ENCODE measurements at places on chromosomes 11 and 22.

GRCh38 chr11:64726211-64726641 is 3.2 kb upstream of the NRXN2 start:
- DNase-seq: no peak

DNA sequence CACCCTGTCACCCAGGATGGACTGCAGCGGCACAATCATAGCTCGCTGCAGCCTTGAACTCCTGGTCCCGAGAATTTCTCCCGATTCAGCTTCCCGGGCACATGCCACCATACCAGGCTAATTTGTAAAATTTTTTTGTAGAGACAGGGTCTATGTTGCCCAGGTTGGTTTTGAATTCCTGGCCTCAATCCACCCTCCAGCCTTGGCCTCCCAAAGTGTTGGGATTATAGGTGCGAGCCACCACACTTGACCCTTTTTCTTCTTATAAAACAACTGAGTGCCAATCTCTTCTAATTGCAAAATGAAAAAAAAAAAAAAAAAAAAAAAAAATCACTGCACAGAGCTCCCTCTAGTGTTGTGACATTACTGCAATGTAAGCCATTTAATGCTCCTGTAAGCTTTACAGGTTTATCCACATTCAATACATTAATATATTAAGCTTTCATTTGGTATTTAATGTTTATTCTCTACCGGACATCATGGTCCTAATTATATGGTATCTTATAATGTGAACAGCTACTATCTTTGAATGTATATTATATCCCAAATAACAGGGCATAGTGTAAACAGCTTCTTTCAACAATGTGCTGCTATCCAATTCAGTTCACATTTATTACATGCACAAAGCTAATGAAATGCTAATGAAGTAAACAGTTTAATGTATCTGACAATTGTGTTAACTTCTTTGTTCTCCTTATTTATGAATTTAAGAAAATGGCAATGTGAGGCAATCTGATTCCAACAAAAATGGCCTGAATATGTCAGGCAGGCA is 44.6 kb downstream of the COPB1 start:
- no peak for DNase-seq

DNA sequence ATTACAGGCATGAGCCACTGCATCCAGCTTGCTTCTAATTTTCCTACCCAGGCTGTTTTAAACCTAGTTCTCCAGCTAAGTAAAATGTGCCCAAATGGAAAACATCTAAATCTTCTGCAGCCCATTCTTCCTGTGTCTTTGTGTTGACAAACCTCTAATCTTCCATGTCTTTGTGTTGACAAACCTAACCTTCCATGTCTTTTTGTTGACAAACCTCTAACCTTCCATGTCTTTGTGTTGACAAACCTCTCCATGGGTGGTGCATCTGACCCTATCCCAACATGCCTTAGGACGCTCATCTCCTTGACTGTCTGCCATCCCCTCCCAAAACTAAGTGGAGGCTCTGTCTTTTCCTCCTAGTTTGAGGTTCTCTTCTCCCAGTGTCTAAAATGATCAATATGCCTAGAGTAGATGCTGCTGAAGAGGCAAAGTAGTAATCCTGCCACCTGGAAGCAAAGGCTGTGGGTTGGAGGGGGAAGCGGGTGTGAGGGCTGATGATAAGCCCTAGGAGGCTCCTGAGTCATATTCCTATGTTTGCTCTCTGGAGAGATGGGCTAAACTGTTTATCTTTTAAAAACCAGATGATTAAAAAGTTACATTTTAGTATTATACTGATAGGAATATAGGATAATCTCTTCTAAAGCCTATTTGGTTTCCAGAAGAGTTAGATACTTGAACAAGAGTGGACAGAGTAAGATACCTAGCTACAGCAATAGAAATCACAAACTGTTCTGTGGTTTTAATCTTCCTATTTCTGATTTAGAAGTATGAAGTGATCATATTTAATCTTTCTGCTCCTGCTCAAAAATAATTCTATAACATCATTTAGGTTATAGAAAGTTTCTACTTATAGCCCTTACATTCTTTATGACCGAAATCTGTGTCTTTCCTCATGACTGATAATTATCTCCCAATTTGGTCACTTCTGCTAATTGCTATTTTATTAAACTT is 7.9 kb downstream of the FEN1 start:
- DNase-seq: no peak

- no peak for DNase-seq
These were observed 110.2 kb upstream of the SESN3 start for GRCh38 chr11:95341221-95341620.

DNA sequence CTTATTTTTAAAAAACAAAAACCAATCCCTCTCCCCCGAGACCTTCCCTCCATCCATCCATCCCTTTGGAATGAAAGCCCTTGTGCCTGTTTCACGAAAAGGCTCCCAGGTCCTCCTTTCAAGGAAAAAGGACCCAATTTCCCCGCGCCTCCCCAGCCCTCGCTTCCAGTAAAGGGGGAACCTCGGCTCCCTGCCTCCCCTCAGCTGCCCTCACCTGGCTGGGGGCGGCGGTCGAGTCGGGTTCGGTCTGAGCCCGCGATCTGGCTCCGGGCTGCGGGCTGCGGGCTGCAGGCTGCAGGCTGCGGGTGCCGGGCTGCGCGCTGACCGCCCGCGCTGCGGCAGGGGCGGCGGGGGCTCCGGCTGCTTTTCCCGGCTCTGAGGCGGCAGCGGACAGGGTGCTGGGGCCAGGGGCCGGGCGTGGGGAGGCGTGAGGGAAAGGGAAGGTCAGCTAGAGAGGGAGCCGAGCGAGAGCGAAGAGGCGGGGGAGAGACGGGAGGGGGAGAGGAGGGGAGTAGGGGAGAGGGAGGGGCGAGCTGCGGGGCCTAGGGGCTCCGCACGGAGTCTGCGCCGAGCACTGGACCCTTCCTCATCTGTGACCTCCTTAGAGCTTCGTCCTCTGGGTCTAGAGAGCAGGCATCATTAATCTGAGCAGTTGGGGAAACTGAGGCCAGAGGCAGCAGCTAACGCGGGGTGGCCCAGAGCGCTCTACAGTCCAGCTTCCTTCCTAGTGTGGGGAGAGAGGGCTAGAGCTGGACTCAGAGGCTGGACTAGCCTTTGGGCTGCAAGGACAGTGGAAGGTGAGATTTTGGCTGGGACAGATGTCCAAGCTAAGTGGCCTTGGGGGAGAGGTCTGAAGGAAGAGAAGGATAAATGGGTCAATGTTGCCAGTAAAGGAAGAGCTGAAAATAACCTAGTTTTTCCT is at the start of gene C1QTNF4:
Gene C1QTNF4, minus strand, starts transcription at position 478 of the 922 bp plus-strand sequence. CDS start 3,601 bp downstream, outside the sequence.
- DNase-seq: no peak

- no peak for DNase-seq
These were observed 36.7 kb downstream of the SERPIND1 start for GRCh38 chr22:20810645-20811044.

DNA sequence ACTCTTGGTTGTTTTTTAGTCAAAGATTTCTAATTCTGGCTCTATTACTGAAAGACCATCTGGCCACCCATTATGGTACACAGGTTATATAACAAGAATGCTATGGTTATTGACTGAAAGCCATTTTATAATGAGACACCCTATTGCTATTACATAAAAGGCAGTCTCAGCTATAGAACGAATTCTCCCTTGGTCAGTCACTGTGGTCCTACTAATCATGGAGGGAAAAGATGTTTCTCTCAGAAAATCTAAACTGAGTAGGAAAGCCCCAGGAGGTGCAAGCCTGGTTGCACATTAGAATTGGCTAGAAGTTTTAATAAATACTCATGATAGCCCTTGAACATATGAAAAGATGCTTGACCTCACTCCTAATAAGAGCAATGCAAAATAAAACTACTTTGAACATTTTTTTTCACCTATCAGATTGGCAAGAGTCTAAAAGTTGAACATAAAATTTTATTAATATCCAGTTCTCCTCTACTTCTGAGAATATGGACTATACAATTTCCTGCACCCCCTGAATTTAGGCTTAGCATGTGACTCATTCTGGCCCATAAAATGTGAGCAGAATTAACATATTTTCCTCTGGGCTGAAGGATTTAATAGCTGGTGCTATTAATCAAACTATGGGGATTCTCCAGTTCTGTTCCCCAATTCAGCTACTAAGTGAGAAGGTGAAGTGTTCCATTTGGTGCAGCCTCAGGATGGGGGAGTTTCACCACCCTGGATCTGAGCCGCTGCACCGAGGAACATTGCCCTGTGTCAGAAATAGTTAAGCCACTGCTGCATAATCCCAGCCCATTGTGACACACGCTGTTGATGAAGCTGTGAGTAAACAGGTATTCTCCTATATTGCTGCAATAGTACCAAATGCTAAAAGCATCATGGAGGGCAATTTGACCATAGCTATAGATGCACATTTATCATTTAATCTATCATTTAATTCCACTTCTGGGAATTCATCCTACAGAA is 11.5 kb upstream of the CRKL start:
- no peak for DNase-seq

DNA sequence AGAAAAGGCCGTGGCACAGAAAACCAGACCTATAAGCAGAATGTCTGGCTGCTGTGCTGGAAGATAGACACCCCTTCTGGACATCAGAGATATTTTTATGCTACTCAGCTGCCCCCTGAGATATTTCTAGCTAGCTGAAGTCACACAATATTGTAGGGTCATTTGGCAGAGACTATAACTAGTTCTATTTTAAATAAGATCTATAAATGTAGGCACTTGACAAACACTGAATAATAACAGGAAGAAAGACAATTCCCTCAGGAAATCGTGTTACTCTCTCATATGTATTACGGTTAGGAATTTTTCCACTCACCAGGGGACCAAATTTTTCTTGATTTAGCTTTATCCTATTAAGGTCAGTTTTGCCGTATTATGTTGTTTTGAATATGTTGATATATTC is 845.4 kb downstream of the OPCML start:
- no peak for DNase-seq

- DNase-seq: no peak
These were observed 35.4 kb downstream of the OSBPL5 start for GRCh38 chr11:3129591-3130268.

- no peak for DNase-seq
These were observed 23.3 kb upstream of the CHRM4 start for GRCh38 chr11:46414879-46415278.

DNA sequence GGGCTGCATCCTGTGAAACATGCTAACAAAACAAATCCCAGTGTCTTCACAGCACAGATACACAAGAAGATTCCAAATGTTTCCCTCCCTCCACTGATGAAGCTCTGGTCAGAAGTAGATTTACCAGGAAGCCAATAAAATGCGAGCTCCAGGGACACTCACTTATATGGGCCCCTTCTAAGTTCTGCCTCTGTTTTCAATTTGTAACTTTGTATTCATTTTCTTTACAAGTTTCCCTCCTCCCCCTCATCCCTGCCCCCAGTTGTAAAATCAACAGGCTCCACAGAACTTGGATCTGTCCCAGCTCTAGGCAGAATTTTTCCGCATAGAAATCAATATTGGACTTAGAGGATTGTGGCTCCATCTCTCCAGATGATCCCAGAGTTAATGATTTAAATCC is 48.1 kb upstream of the ME3 start:
- DNase-seq: no peak
